ENCODE measurements at places on chromosomes 7 and 10.

DNA sequence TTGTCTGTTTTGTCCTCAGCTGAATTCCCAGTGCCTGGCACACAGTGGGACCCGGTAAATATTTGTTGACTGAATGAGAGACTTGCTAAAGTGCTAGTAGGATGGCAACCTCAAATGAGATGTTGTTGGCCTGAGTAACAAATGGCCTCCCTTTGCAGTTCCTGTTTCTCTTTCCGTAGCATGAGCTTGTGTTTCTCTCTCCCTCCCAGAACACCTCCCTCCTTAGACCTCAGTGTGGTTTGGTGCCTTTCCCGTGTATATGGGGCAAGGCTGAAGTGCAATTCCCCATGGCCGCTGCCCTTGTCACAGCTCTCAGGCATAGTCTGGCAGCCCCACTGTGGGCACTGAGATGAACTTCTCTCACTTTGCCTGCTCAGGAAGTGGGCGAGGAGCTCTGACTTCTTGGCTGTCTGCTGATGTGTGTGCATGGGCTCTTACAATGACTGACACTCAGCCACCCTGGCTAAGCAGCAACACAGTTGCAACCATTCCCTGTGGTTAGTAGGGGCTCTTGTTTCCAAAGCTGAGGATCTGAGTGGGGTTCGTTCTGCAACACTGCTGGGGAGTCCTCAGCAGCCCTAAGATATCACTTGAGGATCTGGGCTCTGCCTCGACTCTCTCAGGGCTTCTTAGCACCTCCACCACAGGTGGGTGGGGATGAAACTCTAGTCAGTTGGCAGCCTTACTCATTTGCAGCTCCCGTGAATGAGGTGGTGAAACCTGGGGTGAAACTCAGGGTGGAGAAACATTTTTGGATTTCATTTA lies 136.1 kb downstream of the ICA1 start:
- peak; percentile 53 for DNase-seq

GRCh38 chr10:109215291-109216075 lies 707.8 kb downstream of the XPNPEP1 start:
- no peak for DNase-seq

GRCh38 chr7:82384051-82384464 lies 59.5 kb downstream of the CACNA2D1 start:
- no peak for DNase-seq

DNA sequence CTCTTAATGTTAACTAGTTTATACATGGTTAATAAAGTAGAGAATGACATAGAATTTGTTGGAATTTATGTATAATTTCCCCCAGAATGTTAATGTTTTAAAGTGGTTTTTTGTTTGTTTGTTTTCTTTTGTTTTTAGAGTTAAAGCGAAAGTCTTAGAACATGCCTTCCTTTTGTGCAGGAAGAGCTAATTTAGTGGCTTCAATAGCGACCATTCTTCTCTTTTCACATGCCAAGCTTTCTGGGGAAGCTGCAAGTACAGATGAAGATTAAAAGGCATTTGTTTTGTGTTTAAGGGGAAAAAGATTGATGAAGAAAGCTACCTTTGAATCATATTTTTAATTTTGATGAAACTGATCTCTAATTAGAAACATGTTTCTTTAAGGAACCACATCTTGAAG lies 256.3 kb upstream of the CSTF2T start:
- no peak for DNase-seq

GRCh38 chr10:3689871-3690510 lies 95.0 kb downstream of the KLF6 start:
- no peak for DNase-seq

DNA sequence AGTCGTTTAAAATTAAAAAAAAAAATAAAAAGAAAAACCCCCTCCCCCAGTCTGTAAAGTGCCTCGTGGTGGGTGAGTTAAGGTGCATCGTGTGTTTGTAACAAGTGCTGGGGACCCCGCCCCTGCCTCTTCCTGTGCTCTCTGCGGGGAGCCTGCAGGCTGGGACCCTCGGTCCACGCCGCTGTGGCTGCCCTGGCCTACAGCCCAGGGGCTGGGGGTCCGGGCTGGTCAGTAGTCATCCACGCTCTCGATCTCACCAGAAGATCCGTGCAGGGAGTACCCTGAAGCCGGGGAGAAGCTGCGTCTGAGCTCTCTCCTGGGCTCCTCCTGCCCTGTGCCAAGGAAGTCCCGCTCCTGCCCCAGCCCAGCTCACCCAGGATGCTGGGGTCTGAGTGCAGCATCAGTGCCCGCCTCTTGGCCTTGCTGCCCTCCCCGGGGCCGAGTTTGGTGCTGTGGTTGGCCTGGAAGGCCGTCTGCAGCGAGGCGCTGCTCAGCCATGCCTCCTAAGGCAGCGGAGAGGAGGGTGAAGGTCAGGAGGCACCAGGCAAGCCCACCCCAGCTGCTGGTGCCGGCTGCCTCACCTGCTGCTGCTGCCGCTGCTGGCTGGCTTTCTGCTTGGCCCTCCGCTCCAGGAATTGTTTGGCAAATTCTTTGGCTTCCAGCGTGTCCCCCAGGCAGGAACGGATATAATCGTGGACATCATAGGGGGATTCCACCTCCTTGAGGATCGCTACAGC lies 8.1 kb downstream of the GNB2 start:
- DNase-seq, result no peak

- no peak for DNase-seq
Observed at GRCh38 chr10:49083261-49083660, 32.1 kb downstream of the VSTM4 start.

Measured in activated CD4-positive, alpha-beta T cell treated with anti-CD3 and anti-CD28 coated beads, Interleukin-2, amount 50 U/mL, for 24 hours (primary cell).